Iris pigment epithelial cell (primary cell): ENCODE measurements at places on chromosomes 6 and 20.

DNA sequence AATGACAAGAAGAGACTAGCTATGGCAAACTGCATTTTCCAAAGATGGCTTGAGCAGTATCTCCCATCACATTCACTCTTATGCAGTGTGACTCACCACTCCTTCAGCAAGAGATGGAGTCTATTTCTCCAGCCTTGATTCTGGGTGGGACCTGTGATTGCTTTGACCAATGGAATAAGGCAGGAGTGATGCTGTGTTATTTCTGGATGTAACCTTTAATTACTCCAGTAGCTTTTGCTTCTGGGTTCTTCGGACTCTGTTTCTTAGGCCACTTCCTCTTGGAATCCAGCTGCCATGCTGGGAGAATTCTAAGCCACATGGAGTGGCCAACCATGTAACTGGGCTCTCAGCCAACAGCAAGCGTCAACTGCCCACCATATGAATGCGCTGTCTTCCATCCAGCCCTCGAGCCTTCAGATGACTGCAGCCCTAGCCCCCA is 50.7 kb downstream of the TGM2 start:
- DNase-seq = peak; percentile 83

DNA sequence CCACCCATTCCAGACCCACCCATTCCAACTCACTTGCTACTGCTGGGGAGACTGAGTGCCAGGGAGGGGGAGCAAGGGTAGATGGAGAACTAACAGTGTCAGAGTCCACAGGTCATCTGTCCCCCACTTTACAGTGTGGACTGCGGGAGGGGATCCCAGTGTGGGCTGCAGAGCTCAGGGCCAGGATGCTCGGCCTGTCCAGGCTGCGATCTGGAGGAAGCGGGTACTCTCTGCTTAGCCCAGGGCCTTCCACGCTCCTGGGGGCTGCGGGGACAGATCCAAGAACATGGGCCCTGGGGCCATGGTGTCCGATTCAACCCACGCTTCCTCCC is 14.1 kb upstream of the GATA5 start:
- no peak for DNase-seq

DNA sequence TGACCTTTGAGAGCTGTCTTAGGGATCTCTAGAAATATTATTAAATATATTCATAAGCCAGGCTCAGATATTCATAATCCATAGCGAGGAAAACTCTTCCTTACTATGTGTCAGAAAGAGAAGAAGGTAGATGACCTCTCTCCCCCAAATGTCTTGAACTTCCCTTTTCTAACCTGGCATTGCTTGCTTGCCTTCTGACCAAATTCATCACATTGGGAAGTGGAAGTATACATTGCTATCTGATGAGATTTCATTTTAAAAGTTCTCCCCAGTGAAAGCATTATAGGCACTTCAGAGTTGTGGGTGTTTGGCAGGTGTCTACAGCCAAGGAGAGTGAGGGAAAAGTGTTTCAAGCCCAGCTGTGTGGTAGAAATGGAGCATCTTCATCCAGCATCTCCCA is 197.3 kb downstream of the ZFAND3 start:
- no peak for DNase-seq

- DNase-seq = no peak
Measured at GRCh38 chr6:109081026-109081425, 13.6 kb downstream of the SESN1 start.

DNA sequence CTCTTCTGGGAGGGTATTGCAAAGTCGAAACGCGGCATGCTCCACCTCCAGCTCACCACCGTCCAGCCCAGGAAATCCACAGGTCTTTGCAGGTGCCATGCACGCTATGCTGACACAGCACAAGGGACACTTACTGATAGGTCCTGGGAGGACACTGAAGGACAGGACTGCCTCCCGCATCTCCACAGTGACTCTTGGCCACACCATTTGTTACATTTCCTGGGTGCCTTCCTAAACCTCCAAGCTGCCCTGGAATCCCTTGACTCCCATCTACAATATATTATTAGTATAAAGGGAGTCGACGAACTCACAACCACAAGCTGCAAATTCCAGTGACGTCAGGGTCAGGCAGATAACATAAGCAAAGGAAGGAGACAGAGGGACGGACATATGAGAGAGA is 106.9 kb downstream of the JPH2 start:
- peak; percentile 72 for DNase-seq

- no peak for DNase-seq
Measured at GRCh38 chr6:34239500-34239825, 2.8 kb downstream of the HMGA1 start.

GRCh38 chr6:15017261-15017660 is 228.6 kb upstream of the JARID2 start:
- peak; percentile 25 for DNase-seq
